Anterior cingulate cortex (tissue), 58 donors: ENCODE measurements at places on chromosomes 1 and 21.

DNA sequence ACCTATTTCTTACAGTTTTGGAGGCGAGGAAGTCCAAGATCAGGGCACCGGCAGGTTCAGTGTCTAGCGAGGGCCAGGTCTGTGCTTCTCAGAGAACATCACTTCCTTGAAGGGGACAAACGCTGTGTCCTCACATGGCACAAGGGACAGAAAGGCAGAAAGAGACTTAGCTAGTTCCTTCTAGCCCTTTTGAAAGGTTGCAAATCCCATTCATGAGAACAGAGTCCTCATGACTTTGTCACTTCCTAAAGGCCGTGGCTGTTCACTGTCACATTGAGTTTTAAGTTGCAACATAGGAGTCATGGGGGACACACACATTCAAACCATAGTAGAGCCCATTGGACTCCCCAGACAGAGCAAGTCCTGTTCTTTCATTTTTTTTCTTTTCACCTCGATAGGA is 27.4 kb downstream of the PER3 start:
- no peak for DNase-seq

DNA sequence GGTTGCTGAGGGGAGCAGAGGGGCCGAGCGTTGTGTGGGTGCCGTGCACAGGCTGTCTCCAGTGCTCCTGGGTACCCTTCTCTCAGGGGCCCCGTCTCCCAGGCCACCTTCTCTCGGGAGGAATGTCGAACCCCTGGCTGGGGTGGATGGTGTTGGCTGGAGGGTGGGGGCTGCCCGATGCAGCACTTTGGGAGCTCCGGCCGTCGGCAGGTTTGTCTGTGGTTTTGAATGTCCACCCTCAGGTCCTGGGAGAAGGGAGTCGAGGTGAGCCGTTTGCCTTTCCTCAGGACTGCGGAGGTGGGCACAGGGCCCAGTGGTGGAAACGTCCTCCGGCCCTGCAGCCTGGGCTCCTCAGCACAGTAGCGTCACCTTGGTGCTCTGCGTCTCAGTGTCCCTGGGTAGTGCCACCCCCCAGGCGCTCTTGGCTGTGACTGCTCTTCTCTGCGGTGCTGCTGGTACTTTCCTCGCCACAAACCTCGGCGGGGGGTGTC is 14.5 kb downstream of the SLX9 start:
- no peak for DNase-seq

DNA sequence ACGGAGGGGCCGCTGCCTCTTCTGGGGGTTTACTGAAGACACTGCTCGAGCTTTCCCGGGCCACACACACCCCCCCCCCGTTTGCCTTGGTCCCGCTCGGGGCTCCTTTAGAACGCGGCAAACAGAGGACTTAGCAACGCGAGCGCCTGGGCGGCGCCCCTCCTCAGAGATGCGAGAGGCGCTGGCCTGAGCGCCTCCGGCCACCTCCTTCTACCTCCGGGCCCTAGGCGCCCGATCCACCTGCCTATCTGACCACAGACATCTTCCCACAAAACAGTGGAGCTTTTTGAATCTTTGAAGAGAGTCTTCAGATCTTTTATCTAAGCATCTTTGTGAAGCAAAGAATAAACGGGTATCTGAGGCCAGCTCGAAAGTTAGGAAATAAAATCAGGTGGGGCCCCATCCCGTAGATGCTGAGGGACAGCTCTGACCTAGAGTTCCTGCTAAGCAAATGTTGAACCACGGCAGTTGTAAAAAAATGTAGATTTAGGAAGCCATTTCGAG is 436 bp upstream of the TTLL7 start:
- peak; percentile 90 for DNase-seq

GRCh38 chr1:234544087-234544579 is 65.2 kb upstream of the TARBP1 start:
- DNase-seq: no peak

GRCh38 chr1:111172463-111172862 is 28.0 kb downstream of the DENND2D start:
- DNase-seq: no peak

DNA sequence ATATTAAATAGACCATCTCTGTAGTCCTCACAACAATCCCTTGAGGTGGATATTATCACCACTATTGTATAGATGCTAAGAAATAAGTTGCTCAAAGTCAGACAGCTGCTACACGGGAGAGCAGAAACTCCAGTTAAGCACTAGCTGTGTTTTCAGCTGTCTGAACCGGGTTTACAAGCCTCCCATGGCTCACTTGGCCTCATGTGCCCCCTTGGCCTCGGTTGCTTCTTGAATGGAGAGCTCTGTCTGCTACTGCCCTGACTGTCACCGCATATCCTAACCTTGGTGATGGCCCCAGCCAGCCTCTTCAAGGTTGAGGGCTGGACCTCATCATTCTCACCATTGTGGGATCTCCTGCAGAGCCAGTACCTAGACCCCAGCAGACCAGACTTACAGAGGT is 123.4 kb downstream of the AK5 start:
- DNase-seq: no peak

DNA sequence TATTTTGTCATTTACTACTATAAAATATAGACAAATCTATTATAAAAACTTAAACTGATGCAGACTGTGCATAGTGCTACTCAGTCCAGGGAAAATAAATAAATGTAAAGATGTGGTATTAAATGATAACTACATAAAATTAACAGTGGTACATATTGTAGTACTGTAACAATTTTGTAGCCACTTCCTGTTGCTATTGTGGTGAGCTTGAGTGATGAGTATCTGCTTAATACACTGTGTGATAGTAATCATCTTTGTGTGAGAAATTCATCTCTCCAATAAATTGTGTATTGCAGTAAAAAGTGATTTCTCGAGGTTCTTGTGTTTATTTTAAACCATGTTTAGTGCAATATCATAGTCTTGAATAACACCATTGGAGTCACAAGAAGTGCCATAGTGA is 353.4 kb upstream of the ZRANB2 start:
- no peak for DNase-seq

- DNase-seq: no peak
Measured at GRCh38 chr1:7375329-7375728, 395.8 kb upstream of the VAMP3 start.

GRCh38 chr1:52057255-52057654 is 1.2 kb downstream of the BTF3L4 start:
- no peak for DNase-seq

GRCh38 chr1:169090900-169091311 is 15.6 kb upstream of the ATP1B1 start:
- no peak for DNase-seq

GRCh38 chr1:9281908-9282695 is 10.6 kb upstream of the SPSB1 start:
- no peak for DNase-seq

DNA sequence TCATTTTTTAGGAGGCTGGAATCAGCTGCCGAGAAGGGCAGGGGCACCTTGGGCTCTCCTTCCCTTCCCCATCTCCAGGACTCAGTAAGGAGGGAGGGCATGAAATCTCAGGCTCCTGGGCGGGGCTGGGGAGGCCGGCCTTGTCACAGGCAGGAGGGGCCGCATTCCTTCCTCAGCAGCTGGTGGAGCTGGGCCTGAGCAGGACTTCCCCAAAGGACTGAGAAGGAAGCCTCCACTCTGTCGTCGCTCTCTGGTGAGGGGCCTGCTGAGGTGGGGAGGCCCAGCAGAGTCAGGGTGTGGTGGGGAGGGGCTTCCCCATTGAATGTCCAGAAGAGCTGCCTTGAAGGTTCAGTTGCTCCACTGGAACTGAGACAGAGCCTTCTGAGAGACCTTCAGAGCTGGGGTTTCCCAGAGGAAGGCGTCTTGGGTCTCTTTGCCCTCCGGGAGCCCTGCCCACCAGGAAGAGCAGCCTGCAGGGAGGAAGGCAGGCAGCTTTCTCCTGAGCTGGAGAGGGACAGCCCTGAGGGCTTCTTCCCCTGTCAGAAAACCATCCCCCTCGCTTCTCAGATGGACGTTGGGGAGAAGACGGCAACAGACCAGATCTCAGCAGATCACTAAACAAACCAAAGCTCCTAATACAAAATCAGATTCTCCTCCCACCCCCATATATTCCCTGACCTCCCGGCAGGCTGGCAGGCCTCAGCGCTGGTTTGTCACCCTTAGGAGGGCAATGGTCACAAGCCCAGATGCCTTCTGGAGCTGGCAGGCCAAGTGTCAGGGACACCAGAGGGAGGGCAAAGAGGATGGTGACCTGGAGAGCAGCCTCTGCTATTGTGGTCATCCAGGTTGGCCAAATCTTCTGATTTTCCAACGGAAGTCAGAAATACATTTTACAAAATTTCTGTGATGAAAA is 10.7 kb downstream of the KCNA10 start:
- no peak for DNase-seq

DNA sequence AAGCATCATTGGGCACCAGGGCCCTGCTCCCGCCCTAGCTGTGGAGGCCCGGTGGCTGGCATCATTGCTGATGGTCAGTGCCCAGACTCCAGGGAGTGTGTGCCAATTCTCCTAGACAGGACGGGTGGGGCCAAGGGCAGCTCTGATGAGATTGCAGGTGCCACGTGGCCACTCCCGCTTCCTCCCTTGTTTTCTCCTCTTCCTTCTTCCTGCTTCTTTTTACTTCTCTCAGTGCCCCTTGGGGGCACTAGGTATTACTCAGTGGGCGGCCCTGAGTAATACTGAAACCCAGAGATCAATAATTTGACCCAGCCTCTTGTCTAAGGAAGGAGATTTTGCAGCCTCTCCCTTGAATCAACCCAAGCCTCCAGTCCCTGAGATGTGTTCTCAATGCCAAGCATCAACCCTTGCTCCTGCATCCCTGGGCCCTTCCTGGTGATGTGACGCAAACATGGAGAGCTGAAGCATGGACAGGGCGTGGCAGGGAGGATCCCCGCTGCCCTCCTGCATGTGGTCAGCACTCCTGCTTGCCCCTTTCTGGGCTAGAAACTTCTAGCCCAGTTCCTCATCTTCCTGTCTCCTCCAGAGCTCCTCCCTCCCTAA is 32.4 kb downstream of the CDK18 start:
- peak; percentile 68 for DNase-seq

- no peak for DNase-seq
Measured at GRCh38 chr1:30726236-30726635, 2.9 kb upstream of the MATN1 start.

DNA sequence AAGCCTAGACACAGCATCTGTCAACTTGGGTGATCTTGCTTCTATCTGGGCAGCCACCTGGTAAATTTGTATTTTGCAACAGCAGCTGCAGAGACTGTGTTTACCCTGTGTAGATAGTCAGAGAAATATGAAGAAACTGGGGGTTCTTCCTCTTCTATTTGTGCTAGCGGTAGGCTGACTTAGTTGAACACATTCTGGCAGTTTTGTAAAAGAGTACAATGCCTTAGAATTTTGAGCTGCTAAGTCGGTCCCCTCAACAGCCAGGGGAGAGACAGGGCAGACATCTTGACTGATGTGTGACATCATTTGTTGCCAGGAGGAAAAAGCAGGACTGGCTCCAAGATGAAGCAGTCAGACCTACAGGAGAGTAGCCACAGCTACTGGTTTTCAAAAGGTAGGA is 53.7 kb downstream of the KCNJ6 start:
- no peak for DNase-seq

- DNase-seq: no peak
Measured at GRCh38 chr1:211487082-211487481, 4.9 kb downstream of the RD3 start.

- DNase-seq: no peak
Measured at GRCh38 chr1:180199018-180199417, 31.0 kb upstream of the LHX4 start.

DNA sequence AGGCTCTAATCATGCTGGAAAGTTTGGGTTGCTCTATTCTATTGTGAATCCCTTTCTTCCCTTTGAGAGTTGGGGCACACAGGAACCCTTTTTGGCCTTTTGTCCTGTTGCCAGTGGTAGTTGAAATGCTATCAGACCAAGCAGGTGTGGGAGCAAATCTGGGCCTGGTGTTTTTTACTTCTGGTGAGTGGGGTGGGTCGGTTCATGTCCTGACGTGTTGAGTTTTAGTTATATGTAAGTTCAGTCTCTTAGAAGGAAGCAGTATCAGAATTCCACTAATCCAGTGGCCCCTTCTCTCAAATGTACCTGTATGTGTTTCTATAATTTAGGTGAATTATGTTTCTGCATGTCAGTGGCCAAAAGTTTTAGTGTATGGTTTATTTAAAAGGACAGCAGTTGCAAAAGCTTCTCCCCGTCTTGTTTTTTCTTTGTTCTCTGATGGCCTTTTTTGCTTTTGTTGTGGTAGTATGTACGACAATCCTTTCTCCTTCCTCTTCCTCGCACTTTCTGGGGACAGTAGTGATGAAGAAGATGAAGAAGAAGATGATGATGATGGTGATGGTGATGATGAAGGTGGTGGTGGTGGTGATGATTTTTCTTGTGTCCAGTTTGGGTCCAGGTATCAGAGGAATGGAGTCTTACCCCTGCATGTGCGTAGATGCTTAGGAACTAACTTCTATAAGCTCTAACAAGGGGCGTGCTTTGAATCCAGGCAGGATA is 74.2 kb downstream of the UBE4B start:
- no peak for DNase-seq

DNA sequence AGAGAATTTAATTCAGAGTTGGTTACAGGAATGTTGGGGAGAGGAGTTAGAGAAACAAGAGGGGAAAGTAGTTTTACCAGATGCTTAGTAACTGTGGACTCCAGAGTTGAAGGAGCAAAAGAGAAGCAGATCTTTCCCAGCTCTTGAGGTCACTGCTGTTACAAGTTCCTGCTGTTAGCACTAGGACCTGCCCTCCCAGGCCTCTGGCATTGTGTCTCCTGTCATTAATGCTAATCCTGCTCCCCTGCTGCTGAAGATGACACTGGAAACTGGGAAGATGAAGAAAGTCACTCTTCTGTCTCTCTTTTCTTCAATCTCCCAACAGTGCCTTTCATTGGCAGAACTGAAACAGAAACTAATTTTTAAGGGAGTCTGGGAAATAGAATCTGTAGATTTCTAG is 845.6 kb downstream of the ADGRL2 start:
- no peak for DNase-seq

GRCh38 chr1:107727866-107728265 is 237.1 kb downstream of the VAV3 start:
- no peak for DNase-seq

GRCh38 chr1:222038971-222039370 is 297.1 kb upstream of the DUSP10 start:
- DNase-seq: no peak
